Stimulated activated CD4-positive, alpha-beta T cell treated with anti-CD3 and anti-CD28 coated beads, Interleukin-2, amount 100 ng/mL, for 48 hours (primary cell): ENCODE measurements at places on chromosomes 1 and 21.

GRCh38 chr1:78651241-78651640 lies 1.6 kb downstream of the IFI44 start:
- DNase-seq, result no peak

GRCh38 chr1:3415260-3416090 lies 39.0 kb upstream of the ARHGEF16 start:
- DNase-seq, result no peak

- DNase-seq, result no peak
Measured at GRCh38 chr1:20590306-20590777, 1.4 kb downstream of the CDA start.

DNA sequence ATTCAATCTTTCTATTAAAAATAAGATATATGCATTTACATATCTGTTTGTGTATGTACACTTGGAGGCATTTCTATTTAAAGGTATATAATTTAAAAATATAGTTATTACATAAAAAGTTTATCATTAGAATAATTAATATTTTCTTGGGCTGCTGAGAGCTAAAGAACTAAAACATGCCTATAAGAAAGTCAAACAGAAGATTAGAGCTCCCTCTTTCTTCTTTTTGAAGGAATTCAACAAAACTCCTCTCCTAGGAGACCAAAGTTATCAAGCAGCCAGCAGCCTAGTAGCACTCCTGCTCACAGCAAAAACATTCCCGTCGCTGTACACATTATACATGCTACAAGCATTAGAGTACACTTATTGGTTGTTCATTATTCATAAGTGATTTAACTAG lies 216.4 kb downstream of the VAV3 start:
- DNase-seq, result no peak

- no peak for DNase-seq
Measured at GRCh38 chr1:116764906-116765862, 11.0 kb downstream of the CD2 start.

DNA sequence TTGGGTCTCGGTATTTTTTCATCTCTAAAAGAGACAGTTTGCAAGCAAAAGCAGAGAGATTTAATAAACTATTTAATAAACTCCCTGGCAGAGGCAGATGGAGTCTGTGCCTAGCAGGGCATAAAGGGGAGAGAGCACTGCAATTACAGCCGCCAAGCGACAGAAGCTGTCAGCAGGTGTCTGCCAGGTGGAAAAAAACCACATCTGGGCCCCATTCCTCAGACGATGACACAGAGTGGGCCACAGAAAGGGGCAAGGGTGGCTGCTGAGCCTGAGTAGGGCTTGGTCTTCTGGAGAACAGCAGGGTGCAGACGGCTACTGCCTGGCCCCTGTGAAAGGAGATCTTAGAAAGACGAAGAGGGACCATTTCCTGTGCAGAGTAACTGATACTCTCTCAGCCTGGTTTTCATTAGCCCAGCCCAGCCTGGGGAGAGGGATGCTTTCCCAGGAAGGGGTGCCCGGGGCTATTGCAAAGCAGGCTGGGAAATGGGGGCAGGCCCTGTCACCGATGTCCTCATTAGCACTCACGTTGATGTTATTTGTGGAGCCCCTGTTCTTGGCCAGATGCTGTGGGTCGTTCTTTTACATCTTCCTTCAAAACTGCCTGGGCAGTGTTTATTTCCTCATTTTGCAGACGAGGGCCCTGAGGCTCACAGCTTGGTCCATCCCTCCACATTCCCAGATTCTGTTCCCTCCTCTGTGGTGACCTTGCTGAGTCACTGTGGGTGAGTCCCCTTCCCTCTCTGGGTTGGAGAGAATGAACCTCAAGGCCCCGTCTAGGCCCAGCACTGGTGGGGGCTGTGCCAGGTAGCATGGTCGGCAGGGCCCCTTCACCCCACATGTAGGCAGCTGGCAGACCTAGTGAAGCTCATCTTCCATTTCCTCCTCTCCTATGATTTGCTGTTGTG lies 472.7 kb downstream of the PTPRU start:
- DNase-seq, result no peak

- no peak for DNase-seq
Measured at GRCh38 chr1:217270101-217270500, 360.8 kb downstream of the GPATCH2 start.

DNA sequence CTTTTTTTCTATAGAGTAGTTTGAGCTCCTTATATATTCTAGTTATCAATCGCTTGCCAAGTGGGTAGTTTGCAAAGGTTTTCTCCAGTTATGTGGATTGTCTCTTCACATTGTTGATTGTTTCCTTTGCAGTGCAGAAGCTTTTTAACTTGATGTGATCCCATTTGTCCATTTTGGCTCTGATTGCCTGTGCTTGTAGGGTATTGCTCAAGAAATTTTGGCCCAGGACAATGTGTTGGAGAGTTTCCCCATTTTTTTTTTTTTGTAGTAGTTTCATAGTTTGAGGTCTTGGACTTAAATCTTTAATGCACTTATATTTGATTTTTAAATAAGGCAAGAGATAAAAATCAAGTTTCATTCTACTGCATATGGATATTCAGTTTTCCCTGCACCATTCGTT lies 774.8 kb upstream of the ADAMTS5 start:
- DNase-seq, result no peak

DNA sequence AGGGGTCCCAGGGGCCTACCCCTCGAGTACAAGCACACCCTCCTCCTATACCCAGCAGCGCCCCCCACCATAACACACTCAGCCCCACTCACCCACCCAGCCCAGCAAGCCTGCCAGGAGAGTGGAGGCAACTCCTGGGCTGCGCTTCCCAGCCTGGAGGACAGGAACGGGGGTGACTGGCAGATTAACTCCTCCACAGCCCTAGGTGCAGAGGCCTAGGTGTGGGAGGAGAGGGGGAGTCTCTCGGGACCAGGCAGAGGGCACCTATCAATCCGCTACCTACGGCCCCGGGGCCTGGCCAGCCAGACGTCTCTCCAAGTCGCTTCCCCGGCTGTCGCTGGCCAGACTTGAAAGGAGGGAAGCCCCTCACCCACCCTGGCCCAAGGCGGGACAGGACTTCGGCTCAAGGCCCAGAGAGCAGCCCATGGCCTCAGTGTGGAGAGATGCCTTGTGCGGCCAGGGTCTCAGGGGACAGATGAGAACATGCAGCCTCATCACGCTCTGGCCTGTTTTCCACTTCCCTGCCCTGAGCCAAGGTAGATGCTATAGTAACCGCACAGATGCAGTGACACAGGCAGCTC lies 24.9 kb downstream of the MATN1 start:
- DNase-seq, result no peak

- DNase-seq, result no peak
Measured at GRCh38 chr1:1033731-1034438, 14.0 kb downstream of the AGRN start.

GRCh38 chr1:216246577-216247203 lies 176.6 kb downstream of the USH2A start:
- no peak for DNase-seq

DNA sequence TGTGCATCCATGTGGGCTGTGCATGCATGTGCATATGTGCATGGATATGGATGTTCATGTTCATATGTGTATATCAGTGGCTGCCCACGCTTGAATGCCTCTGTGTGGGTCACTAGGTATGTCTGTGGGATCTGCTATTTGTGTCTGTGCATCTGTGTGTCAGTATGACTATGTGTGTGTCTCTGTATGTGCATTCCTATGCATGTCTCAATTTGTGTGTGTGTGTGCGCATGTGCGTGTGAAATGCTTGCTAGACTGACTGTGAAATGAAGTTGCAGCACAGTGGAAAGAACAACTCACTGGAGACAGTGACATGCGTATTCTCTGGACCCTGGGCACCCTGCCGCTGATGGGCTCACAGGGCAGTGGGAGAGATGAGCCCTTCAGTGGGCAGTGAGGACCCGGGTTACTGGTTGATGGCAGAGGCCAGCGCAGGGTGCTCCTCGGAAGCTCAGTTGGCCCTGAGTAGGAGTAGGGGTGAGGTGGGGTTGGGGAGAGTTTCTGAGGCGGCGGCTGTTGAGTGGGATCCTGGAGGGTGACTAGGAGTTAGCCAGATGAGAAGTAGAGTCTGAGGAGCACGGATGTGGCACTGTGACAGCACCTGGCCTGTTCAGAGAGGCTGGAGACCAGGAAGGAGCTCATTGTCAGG lies 43.2 kb upstream of the POU3F1 start:
- DNase-seq, result no peak

DNA sequence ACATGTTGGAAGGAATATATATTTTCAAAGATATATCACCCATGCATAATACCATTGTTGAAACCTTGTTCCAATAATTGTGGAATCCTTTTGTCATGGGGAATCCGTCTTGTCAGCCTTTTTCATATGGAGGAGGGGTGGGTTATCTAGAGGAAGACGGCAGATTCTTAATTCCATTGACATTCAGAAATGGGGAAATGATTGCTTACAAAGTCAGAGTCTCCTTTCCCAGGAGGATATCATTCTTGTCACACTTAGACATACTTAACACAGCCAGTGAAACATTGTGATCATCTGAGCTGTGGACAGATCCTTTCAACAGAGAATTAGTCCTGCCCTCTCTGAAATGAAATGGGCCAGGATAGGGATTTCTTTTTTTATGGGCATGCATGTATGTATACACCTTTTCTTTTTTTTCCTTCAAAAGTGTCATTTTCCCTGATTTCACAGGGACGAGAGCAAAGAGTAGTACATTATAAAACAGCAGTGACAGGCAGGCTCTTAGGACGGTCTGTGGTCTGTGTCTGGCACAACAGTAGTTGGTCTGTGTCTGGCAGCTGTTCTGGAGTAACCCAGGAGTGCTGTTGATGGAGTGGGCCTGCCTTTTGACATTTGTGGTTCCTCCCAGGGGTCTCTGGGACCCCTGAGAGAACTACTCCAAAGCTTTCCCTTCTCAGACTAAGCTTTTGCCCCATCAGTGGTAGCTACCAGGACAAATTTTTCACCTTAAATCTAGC lies 50.1 kb downstream of the VPS13D start:
- no peak for DNase-seq

- no peak for DNase-seq
Measured at GRCh38 chr1:147781056-147781471, 20.7 kb upstream of the GJA5 start.

DNA sequence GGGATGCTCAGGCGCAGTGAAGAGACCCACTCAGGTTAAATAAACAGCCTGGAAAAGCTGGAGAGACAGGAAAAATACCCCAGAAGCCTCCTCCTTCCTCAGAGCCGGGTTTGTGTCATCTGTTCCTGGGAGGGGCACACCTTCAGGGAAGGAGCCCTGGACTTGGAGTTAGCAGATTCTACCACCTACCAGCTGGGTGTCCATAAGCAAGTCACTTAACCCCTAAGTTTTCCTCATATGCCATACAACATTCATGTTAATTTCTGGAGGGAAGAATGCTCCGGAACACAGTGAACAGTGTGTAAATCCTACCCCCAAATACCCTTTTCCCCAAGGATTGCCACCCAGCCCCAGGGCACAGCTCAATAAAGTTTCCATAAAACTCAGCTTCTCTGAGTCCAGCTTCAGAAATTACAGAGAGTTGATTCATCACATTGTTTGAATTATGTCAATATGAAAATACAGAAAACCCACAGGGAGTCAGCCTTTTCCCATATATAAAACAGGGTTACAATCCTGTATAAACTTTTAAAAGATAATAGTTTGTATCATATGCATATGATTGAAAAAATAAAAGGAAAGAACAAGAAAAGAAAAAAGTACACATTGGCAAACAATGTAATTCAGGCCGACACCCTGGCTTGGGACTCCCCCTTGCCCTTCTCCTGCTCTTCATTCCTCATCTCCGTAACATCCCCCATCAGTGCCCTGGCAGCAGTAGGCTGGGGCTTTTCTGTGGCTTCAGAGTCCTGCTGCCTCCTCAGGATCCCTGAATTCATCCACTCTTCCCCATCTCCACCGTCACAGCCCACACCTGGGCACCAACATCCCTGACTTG lies 291.8 kb upstream of the USP24 start:
- no peak for DNase-seq

GRCh38 chr1:184975208-184975870 lies 1.0 kb upstream of the NIBAN1 start:
- DNase-seq, result no peak

DNA sequence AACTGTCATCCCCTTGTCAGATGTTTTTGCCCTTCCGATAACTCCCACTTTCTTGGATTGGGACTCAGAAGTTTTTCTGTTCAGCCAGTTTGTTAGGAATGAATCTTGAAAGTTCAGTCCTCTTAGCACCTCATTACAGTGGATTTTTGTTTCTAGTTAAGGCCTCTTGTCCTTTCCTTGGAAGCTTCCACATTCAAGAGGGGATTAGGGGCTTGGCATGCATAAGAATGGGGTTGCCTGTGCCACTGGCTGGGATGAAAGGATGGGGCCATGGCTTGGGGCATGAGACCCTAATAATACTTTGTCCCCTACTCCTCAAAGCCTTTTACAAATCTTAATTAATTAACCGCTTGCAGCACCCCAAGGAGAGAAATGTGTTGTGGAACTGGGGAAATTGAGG lies 2.4 kb upstream of the DHDDS start:
- DNase-seq, result no peak

DNA sequence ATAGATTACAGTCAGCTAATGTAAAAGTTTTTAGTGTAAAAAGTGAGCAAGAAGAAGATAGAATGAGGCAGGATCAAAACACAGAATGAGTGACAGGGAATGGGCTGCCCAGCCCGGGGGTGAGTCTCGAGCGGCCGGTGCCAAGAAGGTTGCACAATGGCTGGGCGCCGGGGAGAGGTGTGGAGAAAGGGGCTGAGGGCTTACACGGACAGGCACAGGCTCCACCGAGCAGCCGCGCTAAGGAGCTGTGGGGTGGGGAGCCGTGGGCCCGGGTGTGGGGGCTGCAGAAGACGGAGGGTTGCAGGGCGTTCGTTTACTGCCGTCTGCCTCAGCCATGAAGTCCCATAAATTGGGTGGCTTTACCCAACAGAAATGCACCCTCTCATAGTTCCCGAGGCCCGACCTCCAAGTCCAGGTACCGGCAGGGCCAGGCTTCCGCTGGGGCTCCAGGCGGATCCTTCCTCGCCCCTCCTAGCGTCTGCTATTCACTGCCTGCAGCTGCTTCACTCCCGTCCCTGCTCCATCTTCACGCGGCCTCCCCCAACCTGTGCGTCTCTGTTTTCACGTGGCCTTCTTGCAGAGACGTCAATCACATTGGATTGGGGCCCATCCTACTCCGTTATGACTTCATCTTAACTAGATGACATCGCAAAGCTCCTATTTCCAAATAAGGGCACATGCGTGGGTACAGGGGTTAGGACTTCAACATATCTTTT lies 277.2 kb downstream of the CAMTA1 start:
- no peak for DNase-seq

DNA sequence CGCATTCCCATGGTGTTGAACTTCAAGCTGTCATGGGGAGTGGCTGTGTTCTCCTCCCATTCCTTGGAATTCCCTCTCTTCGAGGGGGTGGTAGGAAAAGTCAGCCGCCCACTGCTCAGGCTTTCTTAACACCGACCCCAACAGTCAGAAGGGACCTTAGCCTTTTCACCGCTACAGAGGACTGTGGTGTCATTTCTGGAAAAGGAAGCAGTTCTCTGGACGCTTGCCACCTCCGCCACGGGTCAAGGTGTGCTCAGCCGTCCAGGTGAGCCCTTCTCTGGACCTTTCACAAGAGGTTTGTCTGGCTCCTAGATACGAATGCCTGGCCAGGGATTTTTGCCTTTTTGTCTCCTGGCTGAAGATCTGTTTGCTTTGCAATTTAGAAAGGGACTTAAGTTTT lies 31.8 kb downstream of the CLIC6 start:
- no peak for DNase-seq

- no peak for DNase-seq
Measured at GRCh38 chr21:46024141-46024540, 42.6 kb downstream of the COL6A1 start.

GRCh38 chr1:186112280-186112679 lies 262.8 kb downstream of the TPR start:
- DNase-seq, result no peak

- DNase-seq, result no peak
Measured at GRCh38 chr21:29152916-29153315, 22.5 kb downstream of the MAP3K7CL start.
